NCI-H2029 treated with DMSO at 0.1 percent for 48 hours (cell line): ENCODE measurements at places on chromosomes 4 and X.

- peak; percentile 23 for DNase-seq
Measured at GRCh38 chrX:8520178-8520577, 55.5 kb downstream of the VCX3B start.

DNA sequence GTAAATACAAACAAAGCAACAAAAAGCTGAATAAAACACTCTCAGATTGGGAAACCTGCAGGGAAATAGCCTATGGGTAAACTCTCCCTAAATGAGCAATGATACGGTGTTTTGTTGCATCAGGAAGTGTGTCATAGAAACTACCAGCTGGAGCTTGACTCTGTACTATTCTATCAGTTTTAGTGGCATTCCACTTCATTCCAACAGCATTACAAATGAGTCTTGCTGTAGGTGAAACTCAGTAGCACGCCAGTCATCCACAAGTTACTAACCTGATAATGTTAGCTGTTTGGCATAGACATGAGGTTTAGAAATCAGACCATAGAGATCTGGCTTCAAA, 24.9 kb downstream of the FGFBP1 start:
- no peak for DNase-seq

GRCh38 chr4:7876201-7876875, 63.3 kb downstream of the AFAP1 start:
- DNase-seq: no peak

- no peak for DNase-seq
Measured at GRCh38 chr4:157444014-157444413, 223.5 kb downstream of the GRIA2 start.

DNA sequence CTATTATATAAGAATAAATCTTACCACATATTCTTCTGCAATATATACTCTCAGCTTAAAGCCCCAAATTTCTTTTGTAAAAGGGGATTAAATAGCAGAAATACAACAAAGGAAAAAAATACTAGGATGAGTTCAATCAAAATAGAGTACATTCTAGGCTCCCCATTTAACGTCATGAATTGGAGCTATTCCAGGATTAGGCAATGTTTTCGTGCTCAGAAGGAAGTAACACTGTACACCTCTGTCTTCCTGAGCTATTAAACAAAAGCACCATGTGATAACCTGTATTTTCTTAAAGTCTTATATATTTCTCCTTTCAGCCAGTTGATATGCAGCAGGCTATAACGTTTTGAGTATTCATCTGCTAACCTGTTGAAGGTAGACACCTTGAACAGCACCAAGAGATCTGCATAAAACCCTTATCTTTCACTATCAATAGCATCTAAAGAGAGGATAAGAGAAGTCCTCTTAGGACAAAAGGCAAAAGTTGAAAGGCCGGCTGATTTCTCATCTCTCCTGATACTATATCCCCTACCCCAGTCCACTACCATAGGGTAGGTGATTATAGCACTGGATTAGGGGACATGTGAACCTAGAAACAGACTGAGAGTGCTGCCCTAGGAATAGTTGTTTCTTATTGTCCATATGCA, 31.5 kb downstream of the TEC start:
- DNase-seq: peak; percentile 70

DNA sequence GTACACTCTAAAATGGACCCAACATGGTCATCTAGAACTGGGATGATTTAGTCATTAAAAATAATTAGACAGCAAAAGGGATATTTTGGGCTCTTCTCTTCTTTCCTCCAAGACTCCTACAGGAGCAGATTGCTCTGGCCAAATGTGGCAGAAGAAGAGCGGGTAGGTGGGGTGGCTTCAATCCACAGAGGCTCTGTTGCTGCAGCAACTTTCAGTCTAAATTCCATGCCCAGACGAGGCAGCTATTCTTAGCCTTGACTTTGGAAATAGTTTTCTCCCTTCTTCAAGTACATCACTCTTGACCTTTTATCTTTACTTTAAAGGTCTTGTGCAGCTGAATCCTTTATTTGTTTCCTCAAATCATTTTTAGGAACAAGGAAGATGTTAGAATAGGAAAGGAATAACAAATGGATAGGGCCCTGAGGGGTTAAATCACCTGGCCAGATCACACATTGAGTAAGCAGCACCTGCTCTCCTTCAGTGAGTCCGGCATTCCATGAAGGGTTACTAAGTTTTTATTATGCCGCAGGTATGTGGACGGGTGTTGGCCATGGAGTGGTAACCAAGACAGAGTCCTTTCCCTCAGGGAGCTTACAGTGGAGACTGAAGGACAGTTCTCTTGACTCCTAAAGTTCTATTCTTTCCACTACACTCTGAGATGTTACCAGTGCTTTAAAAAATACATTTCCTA, 19.3 kb upstream of the SORBS2 start:
- DNase-seq: no peak

- no peak for DNase-seq
Measured at GRCh38 chr4:19300213-19300612, 951.5 kb upstream of the SLIT2 start.

DNA sequence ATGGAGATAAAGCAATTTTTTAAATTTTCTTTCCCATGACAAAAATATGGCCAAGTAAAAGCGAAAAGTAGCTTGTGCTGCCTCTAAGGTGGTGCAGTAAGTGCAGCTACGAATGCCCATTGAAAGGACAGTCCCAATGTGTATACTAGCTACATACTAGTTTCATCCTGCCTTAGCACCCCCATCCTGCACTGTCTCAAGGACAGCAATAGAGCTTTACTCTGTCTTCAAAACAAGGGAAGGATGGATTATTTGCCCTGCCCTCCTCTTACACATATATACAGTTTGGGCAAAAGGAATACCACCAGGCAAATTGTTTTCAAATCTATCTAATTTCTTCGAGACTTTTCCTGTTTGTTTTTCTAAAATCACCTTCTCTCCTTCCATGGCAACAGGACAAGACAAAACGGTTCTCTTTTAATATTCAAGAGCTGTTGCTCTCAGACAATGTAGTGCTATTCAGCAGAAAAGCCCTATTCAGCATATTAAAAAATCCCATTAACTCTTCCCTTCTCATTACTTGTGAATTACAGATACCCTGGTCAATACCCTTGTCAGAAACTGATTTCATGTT, 75.1 kb upstream of the SLC7A11 start:
- no peak for DNase-seq

DNA sequence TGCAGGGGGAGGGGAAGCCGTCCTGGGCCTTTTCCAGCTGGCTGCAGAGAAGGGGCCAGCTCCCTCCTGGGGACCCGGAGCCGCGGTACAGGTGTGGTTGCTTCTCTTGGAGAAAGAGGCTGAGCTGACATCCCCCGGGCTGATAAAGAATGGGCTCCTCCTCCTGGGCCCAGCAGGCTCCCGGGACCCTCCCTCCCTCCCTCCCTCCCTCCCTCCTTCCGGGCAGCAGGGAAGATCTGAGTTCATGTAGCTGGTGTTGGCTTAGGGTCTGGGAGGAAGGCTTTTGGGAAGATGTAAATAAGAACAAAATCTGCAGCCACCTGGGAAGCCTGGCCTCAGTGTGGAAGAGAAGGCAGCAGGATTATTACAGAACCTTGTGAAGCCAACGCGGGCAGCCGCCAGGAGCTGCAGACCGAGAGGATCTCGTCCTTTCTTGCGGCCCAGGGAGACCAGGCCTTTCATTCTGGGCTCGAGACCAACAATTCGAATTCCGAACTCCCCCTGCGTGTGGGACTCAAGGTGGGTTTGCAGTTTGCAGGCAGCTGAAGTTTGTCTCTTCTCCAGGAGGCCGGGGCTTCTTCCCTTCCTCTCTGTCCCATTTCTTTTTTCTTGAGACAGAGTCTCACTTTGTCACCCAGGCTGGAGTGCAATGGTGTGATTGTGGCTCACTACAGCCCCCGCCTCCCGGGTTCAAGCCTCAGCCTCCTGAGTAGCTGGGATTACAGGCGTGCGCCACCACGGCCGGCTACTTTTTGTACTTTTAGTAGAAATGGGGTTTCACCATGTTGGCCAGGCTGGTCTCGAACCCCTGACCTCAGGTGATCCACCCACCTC, at the start of gene PLCXD1:
TSS of gene PLCXD1 (plus strand) at position 216 of the 834 bp plus-strand sequence. CDS start 2,807 bp downstream, outside the sequence.
- DNase-seq: no peak
